ENCODE measurements at places on chromosomes 11 and 22. TPM values are rescaled to one million over a fixed set of nuclear protein-coding genes. Genes with fewer than 3 reads are reported as not detected.

The TMEM121B gene
- 0.20 TPM for total RNA-seq

The FOLR1 gene
- total RNA-seq, result not detected

The PIH1D2 gene
- 0.49 TPM for total RNA-seq

The DEFB131B gene
- total RNA-seq, result not detected

The C1QTNF4 gene
- not detected for total RNA-seq

The LMNTD2 gene
- 0.64 TPM for total RNA-seq

The SHANK3 gene
- total RNA-seq, result 0.05 TPM

The MPZL3 gene
- 69.3 TPM for total RNA-seq

The APOL4 gene
- total RNA-seq, result not detected

The NXPE1 gene
- total RNA-seq, result not detected

The PRAME gene
- total RNA-seq, result not detected

The RAB38 gene
- total RNA-seq, result 2.0 TPM

The CNGA4 gene
- 0.10 TPM for total RNA-seq

The NF2 gene
- total RNA-seq, result 65.7 TPM

The OR56A1 gene
- not detected for total RNA-seq

The ACTN3 gene
- total RNA-seq, result not detected

The GGT1 gene
- total RNA-seq, result 61.0 TPM

The IGLL1 gene
- total RNA-seq, result not detected

The TAGLN gene
- total RNA-seq, result 4.6 TPM

The C11orf65 gene
- 0.64 TPM for total RNA-seq

The GTPBP1 gene
- total RNA-seq, result 102 TPM

The PGAP2 gene
- total RNA-seq, result 30.1 TPM

The SLC5A12 gene
- not detected for total RNA-seq

The BTBD18 gene
- total RNA-seq, result not detected

The OR2AG2 gene
- total RNA-seq, result 0.47 TPM

The LRRC56 gene
- 2.2 TPM for total RNA-seq

The RIMBP3B gene
- not detected for total RNA-seq

The TESMIN gene
- total RNA-seq, result 2.1 TPM
